ENCODE measurements at places on chromosomes 1 and 21.
A peak's percentile ranks its signal among the peaks of the same experiment; 100 is the strongest.

GRCh38 chr1:222787729-222788128 lies 27.1 kb upstream of the DISP1 start:
- DNase-seq = no peak

GRCh38 chr1:31370565-31370964 lies 2.3 kb downstream of the FABP3 start:
- no peak for DNase-seq

GRCh38 chr1:228037401-228038386 lies 30.9 kb downstream of the WNT3A start:
- peak; percentile 62 for DNase-seq

DNA sequence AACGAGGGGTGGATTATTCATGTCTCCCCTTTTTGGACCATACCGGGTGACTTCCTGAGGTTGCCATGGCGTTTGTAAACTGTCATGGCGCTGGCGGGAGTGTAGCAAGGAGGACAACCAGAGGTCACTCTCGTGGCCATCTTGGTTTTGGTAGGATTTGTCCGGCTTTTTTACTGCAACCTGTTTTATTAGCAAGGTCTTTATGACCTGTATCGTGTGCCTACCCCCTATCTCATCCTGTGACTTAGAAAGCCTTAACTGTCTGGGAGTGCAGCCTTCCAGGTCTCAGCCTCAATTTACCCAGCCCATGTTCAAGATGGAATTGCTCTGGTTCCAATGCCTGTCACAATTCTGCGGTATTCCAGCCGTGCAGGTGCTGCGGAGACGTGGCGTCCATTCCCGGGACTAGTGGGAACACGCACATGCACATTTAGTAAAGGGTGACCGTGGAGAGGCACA lies 40.2 kb upstream of the ZNF496 start:
- DNase-seq = no peak

- no peak for DNase-seq
Observed at GRCh38 chr1:41847733-41848132, 71.0 kb downstream of the HIVEP3 start.

DNA sequence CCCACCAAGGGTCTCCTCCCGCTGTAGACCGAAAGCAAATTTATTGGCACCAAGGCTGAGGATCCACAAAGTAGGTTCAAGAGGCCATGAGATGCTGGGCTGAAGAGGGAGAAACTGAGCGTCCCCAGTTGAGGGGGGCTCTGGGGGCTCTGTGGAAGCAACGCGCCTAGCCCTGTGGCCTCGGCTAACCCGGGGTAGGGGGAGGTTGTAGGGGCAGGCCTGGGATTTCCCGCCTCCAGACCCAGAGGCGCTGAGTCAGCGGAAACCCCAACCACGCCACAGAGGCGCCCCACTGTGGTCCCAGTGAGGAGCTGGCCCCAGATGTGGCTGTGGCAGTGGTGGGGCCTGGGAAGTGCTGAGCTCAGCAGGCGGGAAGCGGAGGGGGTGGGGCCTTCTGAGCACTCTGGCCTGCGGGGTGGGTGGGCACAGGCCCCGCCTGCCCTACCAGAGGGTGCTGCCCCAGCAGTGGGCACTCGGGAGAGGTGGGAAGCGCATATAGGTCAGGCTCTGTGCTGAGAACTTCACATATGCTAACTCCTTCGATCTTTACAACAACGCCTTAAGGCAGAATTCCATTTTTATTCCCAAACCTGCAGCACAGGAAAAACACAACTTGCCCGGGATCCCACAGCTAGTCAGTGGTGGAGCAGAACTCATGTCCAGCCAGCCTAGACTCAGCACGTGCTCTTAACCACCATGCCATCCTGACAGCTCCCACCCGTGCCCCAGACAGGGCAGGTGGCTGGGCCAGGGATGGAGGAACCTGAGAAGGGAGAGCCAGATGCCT lies 1.5 kb upstream of the COL16A1 start:
- peak; percentile 85 for DNase-seq

DNA sequence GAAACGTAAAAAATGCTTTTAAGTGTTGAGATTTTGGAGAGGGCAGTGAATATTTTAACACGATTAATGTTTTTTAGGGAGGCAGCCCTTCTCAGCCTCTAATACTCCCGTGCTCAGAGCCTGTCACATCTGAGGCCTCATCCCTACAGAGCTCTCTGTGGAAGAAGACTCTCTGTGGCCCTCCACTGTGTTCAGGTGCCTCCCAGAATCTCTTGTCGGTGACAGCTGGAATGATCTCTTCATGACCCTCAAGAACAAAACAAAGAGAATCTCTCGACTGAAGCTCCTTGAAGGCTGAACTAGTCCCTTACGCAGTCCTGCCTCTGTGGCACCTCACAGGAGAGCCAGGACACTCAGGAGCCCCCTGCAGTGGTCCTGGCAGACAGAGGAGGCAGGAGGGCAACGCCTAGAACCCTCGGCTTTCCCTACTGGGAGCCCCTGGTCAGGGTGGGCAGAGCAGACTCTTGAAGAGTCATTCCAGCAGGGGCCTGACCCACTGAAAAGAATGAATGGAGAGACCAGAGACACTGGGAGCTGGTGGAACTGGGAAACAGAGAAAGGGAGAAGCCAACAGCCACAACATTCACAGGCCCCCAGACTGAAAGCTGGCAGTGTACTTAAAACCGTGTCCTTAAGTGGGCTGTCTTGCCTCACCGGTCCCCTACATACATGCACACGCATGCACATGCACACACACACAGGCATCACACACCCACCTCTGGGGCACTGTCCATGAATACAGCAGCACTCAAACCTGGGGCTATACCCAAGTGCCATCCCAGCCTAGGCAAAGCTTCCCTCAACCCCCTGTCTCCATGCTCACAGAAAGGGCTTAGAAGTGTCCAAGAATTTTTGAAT lies 67.5 kb upstream of the ANGPTL1 start:
- peak; percentile 33 for DNase-seq

DNA sequence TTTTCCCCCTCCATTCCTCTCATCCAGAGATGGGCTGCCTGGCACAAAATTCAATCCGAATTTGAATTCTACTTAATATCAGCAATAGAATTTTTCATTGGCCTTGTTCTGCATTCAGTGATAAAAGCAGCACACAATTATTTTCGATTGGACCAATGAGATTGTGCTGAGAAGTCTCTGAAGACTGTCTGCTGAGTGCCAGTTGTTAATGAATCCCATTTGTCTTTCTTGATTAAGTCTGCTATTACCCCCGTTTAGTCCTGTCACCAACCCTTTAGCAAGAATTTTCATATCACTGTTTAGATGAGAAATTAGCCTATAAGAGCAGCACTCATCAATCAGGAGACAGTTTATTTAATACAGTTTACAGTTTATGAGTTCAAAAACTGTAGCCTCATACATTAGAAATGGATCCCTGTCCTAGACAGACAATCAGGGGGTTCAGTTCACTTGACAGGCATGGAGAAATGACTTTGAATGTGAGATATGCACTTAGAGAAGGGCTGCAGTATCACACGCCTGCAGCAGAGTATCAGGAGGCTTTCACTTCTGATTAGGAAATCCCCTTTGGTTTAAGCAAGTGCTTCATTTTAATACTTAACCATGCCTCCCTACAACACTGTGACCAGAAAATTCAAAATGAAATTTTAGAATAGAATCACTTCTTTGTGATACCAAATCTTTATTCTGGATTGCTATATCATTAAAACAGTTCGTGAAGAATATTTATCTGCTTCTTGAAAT lies 304.7 kb upstream of the PTBP2 start:
- no peak for DNase-seq

GRCh38 chr1:29569971-29570634 lies 333.8 kb downstream of the PTPRU start:
- no peak for DNase-seq
